Mucosa of descending colon (tissue), 3 donors: ENCODE measurements at places on chromosomes 12 and 14. TPM values are rescaled to one million over a fixed set of nuclear protein-coding genes. Genes with fewer than 3 reads are reported as not detected.

The DCN gene
- 705 TPM for total RNA-seq

The ESRRB gene
- total RNA-seq = 0.32 TPM

- DNase-seq = no peak
Observed at GRCh38 chr14:69586404-69586803, 11.7 kb upstream of the CCDC177 start.

DNA sequence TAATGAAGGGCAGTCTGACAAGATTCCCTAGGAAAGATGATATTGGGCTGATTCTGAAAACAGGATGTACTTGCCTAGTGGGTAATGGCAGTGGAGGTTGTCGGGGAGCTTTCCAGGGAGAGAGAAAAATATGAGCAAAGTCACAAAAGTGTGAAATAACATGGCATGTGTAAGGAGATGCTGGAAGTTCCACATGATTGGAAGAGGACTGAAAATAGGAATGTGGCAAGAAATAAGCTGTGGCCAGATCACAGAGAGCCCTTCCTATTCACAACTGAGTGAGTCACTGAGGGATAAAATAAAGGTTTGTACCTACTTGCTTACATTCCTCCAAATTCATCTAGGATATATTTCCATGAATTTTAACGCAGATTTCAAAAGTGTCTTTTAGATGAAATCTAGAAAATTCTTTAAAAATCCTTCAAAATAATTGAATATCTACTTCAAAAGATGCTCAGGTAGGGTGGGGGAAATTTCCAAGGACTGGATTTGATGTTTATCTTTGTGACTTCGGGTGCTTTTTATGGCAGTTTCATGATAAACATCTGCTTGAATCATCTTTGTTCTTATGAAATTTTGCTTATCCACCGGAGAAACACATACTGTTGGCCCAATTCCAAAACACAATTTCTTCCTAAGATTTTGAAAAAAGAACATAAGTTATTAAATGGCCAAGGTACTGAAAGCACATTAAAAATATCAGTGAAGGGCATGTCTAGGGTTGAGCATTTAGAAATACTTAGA lies 36.3 kb upstream of the SLC2A13 start:
- no peak for DNase-seq

DNA sequence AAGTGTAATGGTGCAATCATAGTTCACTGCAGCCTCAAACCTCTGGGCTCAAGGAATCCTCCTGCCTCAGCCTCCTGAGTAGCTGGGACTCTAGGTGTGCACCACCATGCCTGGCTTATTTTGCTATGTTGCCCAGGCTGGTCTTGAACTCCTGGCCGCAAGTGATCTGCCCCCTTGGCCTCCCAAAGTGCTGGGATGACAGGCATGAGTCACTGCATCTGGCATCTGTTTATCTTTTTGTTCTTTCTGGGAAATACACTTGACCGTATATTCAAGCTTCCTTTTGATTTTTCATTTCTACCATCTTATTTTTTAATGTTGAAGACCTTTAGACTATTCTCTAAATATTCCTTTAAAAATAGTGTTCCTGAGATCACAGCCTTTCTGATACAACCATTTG lies 82.4 kb upstream of the OSBPL8 start:
- no peak for DNase-seq

DNA sequence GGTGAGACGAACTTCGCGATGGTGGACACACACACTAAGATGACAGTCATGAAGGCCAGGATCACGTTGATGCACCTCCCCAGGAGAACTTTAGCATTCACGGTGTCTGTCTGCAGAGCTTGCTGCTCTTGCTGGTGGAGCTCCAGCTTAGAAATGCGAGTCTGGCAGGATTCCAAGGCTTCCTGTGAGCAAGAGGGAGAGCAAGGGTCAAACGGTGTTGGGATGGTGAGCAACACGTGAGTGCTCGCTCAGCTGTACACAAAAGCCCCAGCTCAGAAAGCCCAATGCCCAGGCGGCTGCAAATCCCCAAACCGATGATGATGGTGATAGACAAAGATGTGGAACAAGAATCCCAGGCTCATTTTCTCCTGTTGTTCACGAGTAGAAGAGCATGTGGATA lies 78.8 kb downstream of the TMCC3 start:
- DNase-seq = no peak
